AG08396 (cell line): ENCODE measurements at places on chromosomes 5 and 9.

DNA sequence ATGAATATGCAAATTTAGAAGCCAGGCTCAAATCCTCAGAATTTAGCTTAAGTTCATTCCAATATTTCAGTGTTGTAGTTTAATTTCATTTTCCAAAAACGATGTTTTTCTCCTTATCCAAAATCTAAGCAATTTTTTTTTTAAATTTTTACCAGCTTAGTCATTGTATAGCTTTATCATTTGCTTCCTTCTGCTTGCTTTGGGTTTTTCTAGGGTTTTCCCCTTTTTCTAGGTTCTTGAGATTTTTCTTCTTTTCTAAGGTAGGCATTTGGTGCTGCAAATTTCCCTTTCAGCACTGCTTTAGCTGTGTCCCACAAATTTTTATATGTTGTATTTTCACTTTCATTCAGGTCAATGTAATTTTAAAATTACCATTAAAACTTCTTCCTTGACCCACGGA, 34.4 kb upstream of the CCDC112 start:
- no peak for DNase-seq

DNA sequence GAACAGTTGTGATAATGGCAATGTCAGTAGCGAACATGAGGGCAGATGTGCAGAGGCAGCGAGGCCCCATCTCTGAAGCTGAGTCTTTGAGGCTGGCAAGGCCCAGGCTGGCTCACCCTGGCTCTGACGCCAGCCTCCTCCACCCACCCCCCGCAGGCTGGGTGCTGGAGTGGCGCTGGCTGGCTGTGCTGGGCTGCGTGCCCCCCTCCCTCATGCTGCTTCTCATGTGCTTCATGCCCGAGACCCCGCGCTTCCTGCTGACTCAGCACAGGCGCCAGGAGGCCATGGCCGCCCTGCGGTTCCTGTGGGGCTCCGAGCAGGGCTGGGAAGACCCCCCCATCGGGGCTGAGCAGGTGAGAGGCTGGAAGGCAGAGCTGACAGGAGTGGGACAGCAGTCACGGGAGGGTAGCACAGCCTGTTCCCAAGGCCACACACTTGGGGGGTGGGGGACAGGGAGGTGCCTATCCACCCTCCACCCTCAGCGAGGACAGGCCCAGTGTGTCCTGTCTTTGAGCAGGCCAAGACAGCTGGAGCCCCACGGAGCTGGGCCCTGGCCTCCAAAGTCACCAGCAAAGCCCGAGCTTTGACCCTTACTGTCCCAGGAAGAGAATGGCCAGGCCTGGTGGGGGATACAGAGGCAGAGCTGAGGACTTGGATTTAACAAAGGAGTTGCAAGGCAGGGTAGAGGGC, 5.6 kb downstream of the SLC2A8 start:
- no peak for DNase-seq

GRCh38 chr5:144328980-144329379, 158.3 kb downstream of the KCTD16 start:
- no peak for DNase-seq

- no peak for DNase-seq
These were observed 199.9 kb downstream of the EBF1 start for GRCh38 chr5:158899792-158900191.

DNA sequence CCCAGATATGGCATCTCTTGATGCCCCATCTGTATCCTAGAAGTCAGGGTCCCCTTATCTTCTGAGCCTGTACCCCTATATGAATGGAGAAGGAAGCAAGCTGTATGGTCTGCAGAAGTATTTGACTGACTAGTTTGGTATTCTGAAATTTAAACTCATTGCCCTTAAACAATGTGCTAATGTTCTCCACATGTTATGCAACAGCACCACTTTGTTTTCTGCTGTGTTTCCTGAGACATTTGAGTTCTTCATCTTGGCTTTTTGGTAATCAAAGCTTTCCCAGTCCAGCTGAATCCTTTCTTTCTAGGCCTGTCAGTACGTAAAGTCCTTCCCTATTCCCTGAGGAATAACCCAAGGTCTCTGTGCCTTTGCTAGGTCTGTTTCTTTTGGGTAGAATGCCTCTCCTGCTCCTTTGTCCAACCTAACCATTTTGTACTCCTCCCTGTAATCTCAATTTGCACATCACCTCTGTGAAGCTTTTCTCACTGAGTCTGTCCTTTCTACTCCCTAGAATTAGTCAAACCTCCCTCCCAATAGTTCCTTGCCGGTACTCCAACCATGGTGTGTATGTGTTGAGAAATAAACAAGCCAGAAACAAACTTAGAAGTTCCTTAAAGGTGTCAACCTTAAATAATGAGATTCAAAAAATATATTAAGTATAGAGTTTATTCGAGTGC, 72.1 kb upstream of the HSPB3 start:
- no peak for DNase-seq

DNA sequence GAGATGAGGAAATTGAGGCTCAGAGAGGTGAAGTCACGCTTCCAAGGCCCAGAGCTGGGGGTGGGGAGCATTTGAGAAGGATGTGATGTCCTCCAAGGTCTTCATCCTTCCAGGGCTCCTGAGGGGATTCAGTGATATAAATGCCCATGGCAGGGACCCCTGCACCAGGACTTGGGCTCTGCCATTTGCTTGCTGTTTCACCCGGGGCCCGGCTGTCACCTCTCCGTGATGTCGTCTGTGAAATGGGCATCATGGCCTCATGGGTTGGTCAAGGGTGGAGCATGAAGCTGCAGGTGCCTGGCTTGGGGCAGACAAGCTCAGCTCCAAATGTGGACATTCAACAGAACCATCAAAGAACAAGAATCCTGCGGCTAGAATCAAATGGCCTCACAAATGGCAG, 253.1 kb downstream of the PBX3 start:
- DNase-seq = no peak

GRCh38 chr9:93224591-93224990, 40.7 kb downstream of the WNK2 start:
- DNase-seq = no peak

DNA sequence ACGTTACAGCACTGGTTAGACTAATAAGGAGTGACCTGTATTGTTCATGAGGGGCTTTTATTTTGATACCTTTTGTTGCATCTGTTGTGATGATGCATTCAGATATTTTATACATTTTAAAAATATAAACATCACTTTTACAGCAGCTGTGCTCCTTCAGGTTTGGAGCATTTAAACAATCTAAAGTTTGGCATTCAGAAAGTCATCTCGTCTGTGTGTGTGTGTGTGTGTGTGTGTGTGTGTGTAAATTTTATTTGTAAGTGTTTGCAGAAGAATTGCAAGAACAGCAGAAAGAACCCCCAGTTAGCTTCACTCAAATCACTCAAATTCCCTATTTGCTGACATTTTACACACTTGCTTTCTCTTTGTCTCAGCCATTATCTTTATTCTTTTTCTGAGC, 87.4 kb downstream of the ERCC6L2 start:
- DNase-seq = no peak

- DNase-seq = no peak
These were observed 34.9 kb downstream of the PCDH1 start for GRCh38 chr5:141843156-141843927.

DNA sequence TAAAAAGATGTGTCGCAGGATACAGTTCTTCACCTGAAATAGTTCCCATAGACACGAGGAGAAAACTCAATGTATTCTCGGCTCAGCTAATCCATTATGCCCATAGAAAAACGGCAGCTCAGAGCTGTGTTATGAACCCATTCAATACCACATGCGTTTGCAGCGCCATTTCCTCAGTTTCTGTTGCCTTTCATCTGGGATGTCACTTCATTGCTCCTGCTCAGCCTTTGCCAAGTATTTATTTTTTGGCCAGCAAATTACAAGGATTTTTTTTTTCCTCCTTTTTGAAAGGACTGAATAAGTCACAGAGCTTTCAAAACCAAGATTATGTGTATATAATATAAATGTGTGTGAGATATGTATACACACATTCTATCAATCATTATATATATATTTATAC, 280.9 kb downstream of the MARCHF11 start:
- no peak for DNase-seq
